HEK293T (cell line): ENCODE measurements at places on chromosomes 1 and 21.

- peak; percentile 85 for DNase-seq
Observed at GRCh38 chr1:48530727-48531351, 58.8 kb upstream of the SPATA6 start.

GRCh38 chr1:68278221-68278620 is 45.9 kb upstream of the WLS start:
- no peak for DNase-seq

- no peak for DNase-seq
Observed at GRCh38 chr1:59057796-59058195, 239.1 kb upstream of the FGGY start.

GRCh38 chr21:44576025-44576420 is 2.5 kb downstream of the KRTAP10-4 start:
- DNase-seq: no peak

GRCh38 chr1:98947071-98947470 is 57.6 kb downstream of the PLPPR5 start:
- no peak for DNase-seq

- DNase-seq: no peak
Observed at GRCh38 chr1:9279172-9279840, 13.4 kb upstream of the SPSB1 start.

- DNase-seq: no peak
Observed at GRCh38 chr1:55833529-55834091, 618.4 kb upstream of the USP24 start.

- peak; percentile 51 for DNase-seq
Observed at GRCh38 chr1:84847253-84848250, 45.5 kb downstream of the LPAR3 start.

DNA sequence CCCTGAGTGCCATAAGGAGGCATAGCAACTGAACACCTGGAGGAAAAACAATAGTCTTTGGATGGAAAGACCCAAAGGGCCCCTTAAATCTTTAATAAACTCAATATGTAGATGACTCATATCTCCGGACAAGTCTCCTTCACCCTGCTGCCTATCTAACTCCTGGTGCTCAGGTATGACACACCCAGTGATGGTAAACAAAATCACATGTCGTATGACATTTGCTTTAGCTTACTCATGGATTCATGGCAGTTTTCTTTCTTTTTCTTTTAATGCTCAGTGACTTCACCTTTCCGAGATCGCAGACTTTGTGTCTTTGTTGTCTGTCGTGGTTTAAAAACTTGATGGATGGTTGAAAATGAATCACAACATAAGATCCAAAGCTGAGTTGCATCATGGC is 208.5 kb upstream of the PROX1 start:
- DNase-seq: no peak

- DNase-seq: no peak
Observed at GRCh38 chr1:219202567-219202966, 28.9 kb downstream of the LYPLAL1 start.

GRCh38 chr21:33070998-33071769 is 1.2 kb downstream of the OLIG1 start:
- DNase-seq: no peak

DNA sequence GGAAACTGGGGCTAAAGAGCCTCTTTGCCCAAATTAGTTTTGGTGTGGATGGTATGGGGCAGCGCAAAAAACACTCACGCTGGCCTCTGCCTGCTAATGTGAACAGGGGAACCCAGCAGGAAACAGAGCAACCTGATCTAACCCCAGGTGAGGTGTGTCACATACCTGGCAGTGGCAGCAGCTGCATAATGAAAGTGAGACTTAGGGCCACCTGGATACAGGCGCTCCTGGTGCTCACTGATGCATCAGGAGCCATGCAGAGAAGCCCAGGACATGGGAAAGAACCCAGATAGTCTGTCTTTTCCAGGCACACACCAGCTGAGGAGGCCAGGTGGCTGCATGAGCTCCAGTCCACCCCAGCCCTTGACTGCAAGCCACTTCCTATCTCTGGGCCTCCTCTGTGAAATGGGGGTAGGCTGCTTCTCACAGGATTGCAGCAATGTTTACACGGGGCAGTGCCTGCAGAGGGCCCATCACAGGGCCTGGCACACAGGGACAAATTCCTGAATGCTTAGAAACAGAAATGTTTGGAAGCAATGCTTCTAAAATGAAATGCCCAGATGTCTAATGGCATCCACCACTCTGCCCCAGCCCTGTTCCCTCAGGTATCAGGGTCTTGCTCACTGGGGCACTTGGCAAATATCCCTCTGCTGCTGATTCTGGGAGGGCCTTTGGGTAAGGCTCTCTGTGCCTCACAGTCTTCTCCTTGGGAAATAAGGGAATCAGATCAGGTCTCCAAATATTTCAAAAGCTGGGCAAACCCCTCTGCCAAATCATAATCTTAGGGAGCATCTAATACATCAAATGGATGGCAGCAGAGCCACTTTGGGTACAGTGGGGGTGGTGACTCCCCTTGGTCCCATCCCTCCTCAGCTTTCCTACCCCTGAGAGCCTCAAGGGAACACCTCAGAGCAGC is 19.9 kb downstream of the DHCR24 start:
- no peak for DNase-seq

DNA sequence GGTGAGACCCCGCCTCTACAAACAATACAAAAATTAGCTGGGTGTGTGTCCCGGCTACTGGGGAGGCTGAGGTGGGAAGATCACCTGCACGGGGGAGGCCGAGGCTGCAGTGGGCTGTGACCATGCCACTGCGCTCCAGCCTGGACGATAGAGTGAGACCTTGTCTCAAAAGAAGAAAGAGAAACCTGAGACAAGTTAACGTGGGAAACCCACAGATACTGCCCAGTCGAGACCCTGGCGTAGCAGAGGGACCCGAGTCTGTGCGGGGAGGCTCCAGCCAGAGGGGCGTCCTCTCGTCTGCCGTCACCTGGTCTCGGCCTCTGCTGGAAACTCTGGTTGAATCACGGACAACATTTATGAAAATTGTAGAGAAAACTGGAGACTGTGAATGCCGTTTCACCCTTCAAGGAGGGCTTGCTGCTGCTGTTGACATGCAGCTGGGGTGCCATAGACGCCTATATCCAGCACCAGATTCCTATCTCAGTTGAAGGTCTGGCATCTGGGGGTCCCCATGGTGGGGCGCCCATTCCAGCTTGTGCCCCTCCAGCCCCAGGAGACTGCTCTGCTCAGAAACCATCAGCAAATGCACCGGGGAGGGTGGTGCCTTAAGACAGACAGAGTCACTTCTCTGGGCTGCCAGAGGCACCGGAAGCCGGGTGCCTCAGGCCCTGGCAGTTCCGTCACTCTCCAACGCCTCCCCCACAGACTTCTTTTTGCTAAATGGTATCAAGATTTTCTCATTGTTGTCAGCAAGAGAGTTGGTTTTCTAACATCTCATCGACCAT is 13.6 kb upstream of the CDK11B start:
- no peak for DNase-seq

- no peak for DNase-seq
Observed at GRCh38 chr21:37737507-37737906, 178.8 kb downstream of the KCNJ6 start.

GRCh38 chr1:101914473-101915242 is 82.1 kb downstream of the OLFM3 start:
- DNase-seq: no peak

- peak; percentile 14 for DNase-seq
Observed at GRCh38 chr1:218330043-218330623, 15.0 kb upstream of the TGFB2 start.

DNA sequence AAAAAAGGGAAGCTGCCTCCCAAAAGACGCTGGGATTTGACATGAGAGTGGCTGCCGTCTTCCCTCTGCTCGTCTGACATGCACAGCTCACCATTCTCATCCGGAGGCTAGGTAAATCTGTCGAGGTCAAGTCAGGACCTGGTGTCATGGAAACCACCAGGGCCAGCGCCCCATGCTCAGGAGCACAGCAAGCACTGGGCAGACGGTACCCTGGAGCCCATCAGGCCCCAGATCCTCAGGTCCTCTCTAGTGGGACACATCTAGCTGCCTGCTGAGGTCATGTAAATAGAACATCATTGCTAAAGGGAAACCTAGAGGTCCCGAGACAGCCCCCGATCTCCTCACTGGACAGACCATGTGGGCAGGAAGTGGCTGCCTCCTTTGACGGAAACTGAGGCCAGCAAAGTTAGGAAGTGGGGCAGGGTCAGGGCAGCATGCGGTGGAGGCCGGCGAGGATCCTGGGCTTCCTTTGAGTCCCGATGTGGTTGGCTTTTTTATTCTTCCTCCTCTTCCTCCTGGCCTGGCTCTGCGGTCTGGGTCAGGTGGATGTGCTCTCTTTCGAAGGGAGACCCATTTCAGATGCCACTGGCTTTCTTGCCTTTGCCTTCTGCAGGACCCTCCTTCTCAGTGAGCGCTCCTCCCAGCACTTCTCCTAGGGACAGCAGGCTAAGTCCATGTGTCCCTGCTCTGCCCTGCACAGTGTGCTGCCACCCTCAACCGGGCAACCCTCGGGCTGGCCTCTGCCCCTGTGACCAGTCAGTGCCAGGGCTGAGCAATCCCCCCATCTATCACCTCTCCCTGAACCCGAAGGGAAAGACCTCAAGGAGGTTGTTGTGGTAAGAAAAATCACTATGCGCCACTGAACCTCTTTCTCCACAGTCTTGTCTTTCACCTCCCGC is 5.9 kb downstream of the AGT start:
- DNase-seq: no peak

DNA sequence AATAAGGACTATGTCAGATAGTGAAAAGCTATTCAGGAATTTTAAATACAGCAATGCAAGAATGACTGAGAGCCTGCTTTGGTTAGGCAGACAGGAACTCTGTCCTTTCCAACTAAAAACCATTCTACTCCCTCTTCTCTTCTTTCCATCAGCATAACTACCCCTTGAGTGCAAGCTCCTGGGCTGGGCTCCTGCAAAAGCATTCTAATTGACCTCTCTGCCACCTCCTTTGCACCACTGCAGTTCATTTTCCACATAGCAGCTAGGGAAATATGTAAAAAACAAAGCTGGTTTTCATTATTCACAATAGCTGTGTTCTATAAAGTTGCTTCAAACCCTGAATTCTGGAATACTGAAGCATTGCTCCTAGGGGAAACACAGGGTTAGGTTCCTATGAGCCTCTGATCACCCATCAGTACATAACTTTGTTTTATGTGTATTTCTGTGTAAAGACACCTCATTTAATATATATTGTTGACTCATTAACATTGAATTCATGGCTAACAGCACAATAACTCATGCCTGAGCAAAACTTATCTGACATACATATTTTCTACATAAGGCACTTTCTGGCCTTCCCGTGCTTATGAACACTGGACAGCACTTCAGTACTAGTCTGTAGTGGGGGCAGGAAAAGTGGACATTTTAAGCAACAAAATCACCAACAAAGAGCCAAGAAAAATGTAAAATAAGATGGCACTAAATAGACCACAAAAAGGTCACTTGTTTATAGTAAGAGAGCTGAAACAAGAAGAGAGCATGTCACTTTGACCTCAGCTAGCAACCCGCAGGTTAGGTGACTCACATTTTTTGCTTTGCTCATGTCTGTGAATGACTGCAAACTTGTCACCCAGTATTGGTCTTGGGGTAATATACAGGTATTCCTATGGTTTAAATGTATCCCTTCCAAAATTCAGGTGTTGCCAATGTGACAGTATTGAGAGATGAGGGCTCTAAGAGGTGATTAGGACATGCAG is 57.9 kb upstream of the IRF2BP2 start:
- DNase-seq: no peak

DNA sequence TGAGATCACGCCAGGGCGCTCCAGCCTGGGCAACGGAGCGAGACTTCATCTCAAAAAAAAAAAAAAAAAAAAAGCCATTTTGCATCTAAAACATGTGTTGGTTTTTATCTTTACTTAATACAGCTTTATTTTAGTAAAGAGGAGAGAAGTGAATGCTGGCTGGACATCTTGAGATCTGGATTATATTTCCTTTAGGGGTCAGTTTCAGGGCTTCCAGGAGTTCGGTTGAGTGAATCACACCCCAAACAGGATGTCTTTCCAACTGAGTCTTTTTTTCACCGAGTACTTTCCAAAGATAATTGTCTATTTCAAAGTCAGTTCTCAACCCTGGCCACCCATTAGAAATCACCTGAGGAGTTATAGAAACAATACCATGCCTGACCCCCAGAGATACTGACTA is 16.6 kb upstream of the IPP start:
- no peak for DNase-seq

DNA sequence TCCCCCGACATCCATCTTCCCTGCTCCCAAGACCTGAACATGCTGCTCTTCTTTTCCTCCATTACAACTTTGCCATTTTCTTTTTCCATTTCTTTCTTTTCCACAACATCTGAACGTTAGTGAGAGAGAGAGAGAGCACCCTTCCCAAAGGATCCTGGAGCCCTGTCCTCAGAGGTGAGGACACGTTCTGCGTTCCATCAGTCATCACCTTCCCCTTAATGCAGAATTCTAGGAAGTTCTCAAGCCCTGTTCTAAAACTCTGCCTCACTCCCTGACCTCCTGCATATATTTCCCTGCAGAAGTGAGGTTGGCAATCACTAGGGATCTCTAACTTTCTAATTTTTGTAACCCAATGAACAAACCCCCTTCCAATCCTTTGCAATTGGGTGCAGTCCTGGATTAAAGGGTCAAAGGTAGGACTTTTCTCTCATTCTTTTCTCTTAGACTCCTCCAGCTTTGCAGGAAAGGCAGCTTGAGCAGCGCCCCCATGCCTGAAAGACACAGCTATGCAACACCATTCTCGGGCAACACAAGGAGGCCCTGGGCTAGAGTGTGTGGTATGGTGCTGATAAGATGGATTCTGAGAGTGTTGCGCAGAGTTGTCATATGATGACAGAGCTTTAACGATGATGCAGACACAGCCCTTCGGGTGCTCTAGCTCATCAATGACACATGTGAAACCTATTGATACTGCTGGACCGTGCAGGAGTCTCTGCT is 59.2 kb upstream of the TNR start:
- no peak for DNase-seq

- DNase-seq: no peak
Observed at GRCh38 chr1:87915771-87916170, 587.1 kb downstream of the LMO4 start.

GRCh38 chr1:235714205-235714897 is 64.8 kb upstream of the GNG4 start:
- DNase-seq: no peak

DNA sequence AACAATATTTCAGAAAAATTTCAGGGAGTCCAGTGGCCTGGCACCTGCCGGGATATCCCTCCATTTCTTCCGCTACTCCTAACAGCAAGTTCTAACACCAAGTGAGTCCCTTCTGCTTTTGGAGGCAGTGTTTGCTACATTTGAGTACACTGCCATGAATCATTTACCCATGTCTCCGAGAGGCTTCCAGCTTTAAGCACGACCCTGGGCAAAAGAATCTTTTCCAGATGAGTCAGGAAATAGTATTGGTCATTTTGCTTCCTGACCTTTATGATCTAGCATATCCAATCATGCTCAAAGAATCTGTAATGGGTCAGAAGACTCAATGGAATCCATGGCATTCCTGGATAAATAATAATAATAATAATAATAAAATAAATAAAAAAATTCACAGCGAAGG is 60.7 kb upstream of the FMN2 start:
- no peak for DNase-seq

DNA sequence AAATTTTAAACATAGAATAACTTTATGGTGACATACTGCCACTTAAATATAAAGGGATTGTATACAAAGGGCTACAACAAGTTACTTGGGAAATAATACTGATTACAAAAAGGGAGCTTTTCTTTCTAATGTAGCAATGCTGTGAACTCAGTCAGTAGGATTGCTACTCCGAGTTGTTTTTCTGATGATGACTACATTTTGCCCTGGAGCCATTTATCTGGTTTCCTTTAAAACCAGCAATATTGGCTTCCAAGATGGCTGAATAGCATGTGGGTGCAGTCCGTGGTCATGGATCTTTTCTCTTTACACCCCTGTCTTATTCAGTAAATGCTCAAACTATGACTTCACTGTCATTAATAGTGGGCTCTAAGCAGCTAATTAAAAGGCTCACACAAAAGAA is 92.6 kb upstream of the NEK7 start:
- no peak for DNase-seq
